ENCODE measurements at places on chromosomes 11 and 22.

- DNase-seq, result no peak
Observed at GRCh38 chr22:28025333-28025732, 106.3 kb upstream of the PITPNB start.

GRCh38 chr22:27179161-27179560, 521.8 kb downstream of the MIAT start:
- DNase-seq, result no peak

GRCh38 chr11:66686801-66687750, 9.4 kb upstream of the RBM4B start:
- DNase-seq, result no peak

DNA sequence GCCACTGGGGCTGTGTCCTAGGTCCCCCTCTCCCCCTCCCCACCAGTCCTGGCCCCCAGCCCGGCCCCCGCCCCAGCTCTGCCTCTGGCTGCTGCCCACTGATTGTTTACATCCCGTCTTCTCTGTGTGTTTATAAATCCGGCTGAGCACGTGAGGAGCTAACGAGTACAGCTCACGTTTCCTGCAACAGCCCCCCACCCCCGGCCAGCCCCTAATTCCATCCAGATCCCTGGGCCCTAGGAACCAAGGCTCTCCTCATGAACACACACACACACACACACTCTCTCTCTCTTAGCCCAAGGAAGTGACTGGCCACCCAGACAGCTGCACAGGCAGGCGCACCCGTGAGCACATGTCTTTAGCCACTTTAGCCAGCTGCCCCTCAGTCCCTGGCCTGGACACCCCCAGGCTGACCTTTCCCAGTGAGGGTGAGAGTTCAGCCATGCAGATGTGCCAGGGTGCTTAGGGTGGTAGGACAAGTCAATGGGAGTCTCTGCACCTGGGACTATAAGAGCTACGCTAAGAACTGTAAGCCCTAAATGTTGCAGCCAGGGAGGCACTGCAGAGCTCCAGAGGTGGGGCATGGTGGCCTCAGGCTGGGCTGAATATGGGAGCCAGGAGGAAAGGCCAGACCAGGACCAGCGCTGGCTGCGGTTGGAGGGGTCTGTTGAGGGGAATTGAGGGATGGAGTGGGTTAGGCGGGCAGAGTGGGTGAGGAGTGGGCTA, 2.9 kb downstream of the CLCF1 start:
- DNase-seq, result no peak

DNA sequence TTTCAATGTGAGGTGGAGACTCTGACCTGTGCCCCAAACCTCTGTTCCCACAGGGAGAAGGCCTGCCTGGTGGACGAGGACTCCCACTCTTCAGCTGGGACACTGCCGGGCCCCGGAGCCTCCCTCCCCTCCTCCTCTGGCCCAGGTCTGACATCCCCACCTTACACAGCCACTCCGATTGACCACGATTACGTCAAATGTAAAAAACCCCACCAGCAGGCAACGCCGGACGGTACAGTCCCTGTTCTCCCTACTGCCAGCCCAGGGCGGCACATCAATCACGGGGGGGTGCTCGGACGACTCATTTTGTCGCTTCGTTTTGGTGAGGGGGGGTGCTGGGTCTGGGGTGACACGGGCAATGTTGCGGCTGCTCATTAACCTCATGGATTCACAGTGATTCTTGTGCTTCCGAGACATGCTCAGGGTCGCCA, 83.3 kb upstream of the SUSD2 start:
- no peak for DNase-seq

DNA sequence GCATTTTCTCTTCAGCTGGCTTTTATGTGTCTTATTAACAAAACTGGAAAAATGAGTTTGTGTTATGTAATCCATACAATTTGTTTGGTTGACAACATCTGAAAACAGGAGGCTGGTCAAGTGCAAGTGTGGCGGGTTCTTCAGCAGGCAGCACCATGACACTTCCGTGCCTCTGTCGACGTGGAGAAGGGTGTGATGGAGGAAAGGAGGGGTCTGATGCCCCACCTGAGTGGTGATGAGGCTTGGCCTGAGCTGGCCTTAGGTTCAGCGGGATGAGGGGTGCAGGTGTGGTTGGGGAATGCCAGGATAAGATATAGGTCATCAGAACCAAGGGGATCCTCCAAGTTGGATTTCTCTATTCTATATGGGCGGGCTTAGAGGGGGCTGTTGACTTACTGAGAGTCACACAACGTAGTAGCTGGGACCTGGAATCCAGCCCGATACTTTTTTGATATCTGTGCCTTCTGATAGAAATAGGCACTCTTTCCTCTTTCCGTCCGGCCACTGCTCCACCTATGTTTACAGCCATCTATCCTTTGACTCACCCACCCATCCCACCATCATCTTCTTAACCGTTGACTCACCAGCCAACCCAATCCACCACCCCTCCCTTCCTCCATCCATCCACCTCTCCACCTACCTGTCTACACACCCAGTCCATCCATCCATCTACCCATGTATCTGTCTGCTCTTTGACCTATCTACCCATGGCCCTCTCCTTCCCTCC, 29.0 kb downstream of the SHANK3 start:
- DNase-seq, result no peak

- DNase-seq, result no peak
Observed at GRCh38 chr11:87022254-87022653, 15.5 kb upstream of the TMEM135 start.

All from thoracic aorta (tissue), 2 donors.